HT1080 (cell line): ENCODE measurements at places on chromosomes 11 and 22. TPM values are rescaled to one million over a fixed set of nuclear protein-coding genes. Genes with fewer than 3 reads are reported as not detected.

Gene SLC1A2
- not detected in 2 replicates for total RNA-seq

Gene CST6
- not detected in 2 replicates for total RNA-seq

Gene DDTL
- 2.9 and 5.1 TPM in 2 replicates for total RNA-seq

Gene FZD4
- total RNA-seq = 3.0 and 5.4 TPM in 2 replicates

Gene TIMM10
- 115 and 191 TPM in 2 replicates for total RNA-seq

Gene GP1BB
- not detected in 2 replicates for total RNA-seq

Gene ADAMTS8
- total RNA-seq = not detected in 2 replicates

Gene LMO1
- 0.18 and 0.30 TPM in 2 replicates for total RNA-seq

Gene POU2AF2
- not detected in 2 replicates for total RNA-seq

Gene VPREB1
- not detected in 2 replicates for total RNA-seq

Gene KDELR3
- total RNA-seq = 9.1 and 11.8 TPM in 2 replicates

Gene MIAT
- total RNA-seq = 0.07 and 0.10 TPM in 2 replicates

Gene OR6T1
- total RNA-seq = not detected in 2 replicates

Gene STK33
- total RNA-seq = 8.6 and 11.6 TPM in 2 replicates

Gene CREB3L1
- 3.3 and 5.1 TPM in 2 replicates for total RNA-seq

Gene SCGB1C1
- total RNA-seq = not detected in 2 replicates

Gene OR2AG2
- not detected in 2 replicates for total RNA-seq

Gene NNMT
- 158 and 162 TPM in 2 replicates for total RNA-seq

Gene BIK
- total RNA-seq = 0.14 and 0.50 TPM in 2 replicates

Gene SEZ6L
- total RNA-seq = not detected in 2 replicates

Gene MEI1
- total RNA-seq = 1.4 and 2.4 TPM in 2 replicates

Gene CDKN1C
- total RNA-seq = 2.1 and 4.4 TPM in 2 replicates

Gene NRIP3
- 52.6 and 61.3 TPM in 2 replicates for total RNA-seq

Gene FAM89B
- 34.6 and 45.1 TPM in 2 replicates for total RNA-seq

Gene SESN3
- total RNA-seq = 0.94 and 1.5 TPM in 2 replicates

Gene CHRM1
- total RNA-seq = not detected in 2 replicates
